Mucosa of descending colon (tissue), 3 donors: ENCODE measurements at places on chromosomes 3 and 15. TPM values are rescaled to one million over a fixed set of nuclear protein-coding genes. Genes with fewer than 3 reads are reported as not detected.

The SKOR1 gene
- total RNA-seq, result 0.58 TPM

The PCCB gene
- total RNA-seq, result 49.9 TPM

The STRIT1 gene
- total RNA-seq, result not detected

The KBTBD13 gene
- total RNA-seq, result not detected

The ADCY5 gene
- 7.8 TPM for total RNA-seq

The DUOXA2 gene
- 1.2 TPM for total RNA-seq

The ABI3BP gene
- 70.8 TPM for total RNA-seq

The TNFAIP8L3 gene
- 11.2 TPM for total RNA-seq

The TMEM212 gene
- total RNA-seq, result not detected

DNA sequence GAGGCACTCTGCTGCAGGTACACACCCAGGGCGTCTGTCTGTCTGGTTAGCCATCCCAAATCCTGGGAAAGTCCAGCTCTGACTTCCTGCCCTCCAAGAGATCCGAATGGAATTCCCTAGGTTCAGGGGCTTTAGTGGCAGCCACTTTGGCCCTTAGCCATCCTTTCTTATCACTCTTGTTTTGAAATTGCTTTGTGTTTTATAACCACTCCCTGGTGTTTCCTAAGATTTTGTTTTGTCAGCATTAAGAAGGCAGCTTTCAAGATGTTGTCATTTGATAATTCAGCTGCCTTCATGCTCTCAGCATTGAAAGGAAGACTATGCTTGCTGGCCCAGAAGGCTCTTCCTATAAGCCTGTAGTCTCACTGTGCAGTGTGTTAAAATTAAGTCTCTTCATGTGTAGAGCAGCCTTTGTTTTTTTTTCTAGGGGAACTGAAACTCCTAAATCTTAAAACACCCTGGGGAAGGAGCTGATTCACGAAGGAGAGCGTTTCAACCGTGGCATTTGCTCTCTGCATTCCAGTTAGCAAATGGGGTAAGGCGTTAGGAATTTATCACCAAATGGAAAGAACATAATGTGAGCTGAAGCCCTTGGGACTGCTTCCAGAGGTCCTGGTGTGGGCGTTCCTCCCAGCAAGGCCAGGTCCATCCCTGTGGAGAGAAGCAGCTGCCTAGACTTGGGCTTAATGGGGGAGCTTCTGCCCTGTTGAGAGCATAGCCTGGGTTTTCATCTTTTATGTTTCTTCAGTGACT, 14.2 kb upstream of the CLEC3B start:
- DNase-seq, result no peak

DNA sequence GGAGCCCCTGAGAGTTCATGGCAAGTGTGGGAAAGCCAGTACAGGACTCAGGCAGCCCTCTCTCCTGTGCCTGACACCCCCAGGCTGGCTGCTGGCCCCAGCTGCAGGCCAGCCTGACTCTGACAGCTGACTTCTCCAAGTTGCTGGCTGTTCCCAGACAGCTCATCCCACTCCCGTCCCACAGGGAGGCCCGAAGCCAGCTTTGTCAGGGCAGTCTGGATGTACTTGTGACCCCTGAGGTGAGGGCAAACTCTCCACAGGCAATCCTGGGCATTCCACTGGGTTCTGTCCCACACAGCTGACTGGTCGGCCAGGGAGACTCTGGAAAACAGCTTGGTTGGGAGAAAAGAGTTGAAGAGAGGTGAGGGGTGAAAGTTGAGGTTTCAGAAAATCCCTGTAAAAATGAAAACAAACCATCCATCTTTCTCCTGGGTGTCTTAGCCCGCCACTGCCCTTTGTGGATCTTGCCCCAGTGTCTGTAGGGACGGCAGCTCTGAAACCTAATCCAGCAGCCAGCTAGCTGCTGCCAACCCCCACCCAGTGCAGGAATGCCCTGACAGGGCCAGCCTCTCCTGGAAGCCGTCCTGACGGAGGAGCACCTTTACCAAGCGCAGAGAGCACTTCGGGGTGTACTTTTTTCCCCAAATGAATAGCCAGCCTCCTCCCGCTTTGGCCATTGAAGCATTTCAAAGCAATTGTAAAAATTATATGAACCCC, 87.9 kb downstream of the DNAJB8 start:
- no peak for DNase-seq

GRCh38 chr15:31977812-31978661, 52.3 kb upstream of the CHRNA7 start:
- peak; percentile 80 for DNase-seq

DNA sequence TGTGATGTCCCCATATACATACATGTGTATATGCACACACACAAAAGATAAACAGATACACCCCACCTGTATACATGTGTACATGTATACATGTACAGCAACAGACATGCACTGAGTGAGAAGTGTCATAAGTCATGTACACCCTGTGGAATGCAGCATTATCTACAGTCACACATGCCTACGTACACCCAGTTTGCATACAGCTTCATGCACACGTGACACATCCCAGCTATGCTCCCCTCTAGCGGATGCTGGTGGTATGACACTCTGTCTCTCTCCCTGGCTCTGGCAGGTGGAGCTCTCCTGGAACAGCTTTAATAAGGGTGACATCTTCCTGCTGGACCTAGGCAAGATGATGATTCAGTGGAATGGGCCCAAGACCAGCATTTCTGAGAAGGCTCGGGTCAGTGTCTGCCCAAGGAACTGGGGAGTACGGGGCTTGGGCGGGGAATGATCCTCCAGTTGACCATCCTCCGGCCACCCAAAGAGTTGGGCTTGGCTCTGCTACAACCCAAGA, 6.3 kb downstream of the VILL start:
- peak; percentile 92 for DNase-seq

GRCh38 chr3:4504340-4505261, 11.5 kb downstream of the ITPR1 start:
- no peak for DNase-seq

GRCh38 chr3:20051123-20051806, 11.0 kb downstream of the KAT2B start:
- no peak for DNase-seq

DNA sequence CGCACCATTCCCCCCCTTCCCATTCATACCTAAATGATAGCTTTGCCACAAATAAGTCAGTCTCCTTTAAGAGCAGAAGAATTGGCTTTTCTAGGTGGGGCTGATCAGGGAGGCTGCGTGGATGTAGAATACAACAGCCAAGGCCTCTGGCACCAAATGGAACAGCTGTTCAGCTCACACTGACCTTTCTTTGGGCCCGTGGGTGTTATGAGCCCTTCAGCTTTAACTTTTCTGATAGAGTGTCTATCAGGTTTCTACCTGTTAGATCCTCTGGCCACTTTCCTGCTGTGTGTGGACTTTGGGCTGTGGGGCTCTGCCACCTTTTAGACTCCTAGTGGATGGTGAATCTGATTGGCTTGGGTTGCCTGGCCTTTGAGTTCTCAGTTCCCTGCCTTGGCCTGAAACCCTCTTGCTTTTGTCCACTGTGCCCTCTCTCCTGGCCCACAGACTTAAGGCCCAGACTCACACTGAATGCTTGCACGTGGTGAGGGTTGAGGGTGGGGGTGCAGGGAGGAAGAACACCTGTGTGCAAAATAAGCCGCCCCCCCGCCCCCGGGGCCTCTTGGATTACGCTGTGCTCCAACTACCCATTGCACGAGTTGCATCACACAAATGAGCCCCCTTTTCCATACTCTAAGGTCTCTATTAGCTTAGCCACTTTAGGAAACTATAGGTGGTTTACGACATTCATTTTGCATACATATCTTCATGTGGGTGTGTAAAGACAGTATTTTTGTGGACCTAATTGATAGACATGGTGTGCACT, 1.3 kb upstream of the RFX7 start:
- DNase-seq, result peak; percentile 56

GRCh38 chr15:33027306-33028035, 167.0 kb downstream of the FMN1 start:
- no peak for DNase-seq

DNA sequence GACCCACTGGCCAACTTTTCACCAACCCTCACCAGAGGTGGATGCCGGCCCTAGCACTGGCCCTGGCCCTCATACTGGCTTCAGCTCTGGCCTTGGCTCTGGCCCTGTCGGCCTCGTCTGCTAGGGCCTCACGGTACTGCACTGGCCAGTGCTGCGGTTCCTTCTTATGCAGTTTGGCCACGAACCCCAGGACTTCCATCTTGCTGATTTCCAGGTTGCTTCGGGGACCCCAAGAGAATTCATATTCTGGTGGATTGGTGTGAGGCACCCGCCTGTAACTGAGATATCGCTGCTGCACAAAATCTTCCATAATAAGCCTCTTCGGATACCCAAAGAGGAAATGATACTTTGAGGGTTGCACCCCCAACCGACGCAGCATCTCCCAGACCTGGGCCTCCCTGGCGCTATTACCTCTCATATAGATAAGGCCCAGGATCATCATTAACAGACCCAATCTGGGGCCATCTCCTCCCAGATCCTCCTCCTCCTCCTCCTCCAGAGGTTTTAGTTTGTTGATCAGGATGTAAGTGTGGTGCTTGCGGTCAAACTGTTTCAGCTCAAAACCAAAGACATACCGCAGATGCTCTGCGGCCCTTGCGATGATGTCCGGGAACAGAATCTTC, 883 bp downstream of the MAGEF1 start:
- DNase-seq, result peak; percentile 36

- DNase-seq, result no peak
Measured at GRCh38 chr3:37198996-37199395, 24.6 kb upstream of the LRRFIP2 start.

DNA sequence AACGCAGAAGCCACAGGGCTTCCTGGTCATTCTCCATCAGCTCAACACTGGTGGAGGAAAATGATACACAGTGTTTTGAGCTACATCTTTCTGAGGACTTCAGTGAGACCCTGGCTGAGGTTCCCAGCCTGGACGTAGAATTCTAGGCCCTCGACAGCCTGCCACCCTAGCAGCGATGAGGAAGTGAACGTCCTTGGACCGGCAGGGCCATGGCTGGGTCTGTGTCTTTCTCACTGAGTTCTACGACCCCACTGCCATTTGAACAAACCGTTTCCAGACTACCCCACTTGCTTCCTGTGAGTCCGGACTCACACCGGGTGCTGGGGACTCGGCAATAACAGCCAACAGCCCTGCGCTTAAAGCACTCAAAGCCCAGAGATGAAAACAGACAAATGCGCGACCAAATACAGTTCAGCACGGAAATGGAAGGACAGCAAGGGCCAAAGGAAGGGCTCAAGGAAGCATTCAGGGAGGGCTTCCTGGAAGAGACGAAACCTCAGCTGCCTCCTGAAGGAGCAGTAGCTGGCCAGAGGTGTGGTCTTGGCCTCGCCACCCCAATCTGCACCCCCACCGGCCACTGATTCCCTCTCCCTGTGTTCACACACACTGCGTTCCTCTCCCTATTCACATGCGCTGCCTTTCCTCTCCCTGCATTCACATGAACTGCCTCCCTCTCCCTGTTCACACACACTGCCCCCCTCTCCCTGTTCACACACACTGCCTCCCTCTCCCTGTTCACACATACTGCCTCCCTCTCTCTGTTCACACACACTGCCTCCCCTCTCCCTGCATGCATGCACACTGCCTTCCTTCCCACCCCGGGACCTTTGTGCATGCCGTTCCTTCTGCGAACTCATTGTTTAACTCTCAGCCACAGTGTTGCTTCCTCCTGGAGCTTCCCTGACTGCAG, 136.3 kb upstream of the PRR20G start:
- DNase-seq, result no peak

- no peak for DNase-seq
Measured at GRCh38 chr15:35182841-35183479, 97.9 kb upstream of the NANOGP8 start.

- DNase-seq, result peak; percentile 43
Measured at GRCh38 chr15:58064980-58065444, 499 bp downstream of the ALDH1A2 start.

GRCh38 chr3:49903451-49904424, at the start of gene MST1R:
Gene MST1R, minus strand, starts transcription at chr3:49903873. Its CDS starts 264 bp downstream, at chr3:49903609.
- peak; percentile 94 for DNase-seq

DNA sequence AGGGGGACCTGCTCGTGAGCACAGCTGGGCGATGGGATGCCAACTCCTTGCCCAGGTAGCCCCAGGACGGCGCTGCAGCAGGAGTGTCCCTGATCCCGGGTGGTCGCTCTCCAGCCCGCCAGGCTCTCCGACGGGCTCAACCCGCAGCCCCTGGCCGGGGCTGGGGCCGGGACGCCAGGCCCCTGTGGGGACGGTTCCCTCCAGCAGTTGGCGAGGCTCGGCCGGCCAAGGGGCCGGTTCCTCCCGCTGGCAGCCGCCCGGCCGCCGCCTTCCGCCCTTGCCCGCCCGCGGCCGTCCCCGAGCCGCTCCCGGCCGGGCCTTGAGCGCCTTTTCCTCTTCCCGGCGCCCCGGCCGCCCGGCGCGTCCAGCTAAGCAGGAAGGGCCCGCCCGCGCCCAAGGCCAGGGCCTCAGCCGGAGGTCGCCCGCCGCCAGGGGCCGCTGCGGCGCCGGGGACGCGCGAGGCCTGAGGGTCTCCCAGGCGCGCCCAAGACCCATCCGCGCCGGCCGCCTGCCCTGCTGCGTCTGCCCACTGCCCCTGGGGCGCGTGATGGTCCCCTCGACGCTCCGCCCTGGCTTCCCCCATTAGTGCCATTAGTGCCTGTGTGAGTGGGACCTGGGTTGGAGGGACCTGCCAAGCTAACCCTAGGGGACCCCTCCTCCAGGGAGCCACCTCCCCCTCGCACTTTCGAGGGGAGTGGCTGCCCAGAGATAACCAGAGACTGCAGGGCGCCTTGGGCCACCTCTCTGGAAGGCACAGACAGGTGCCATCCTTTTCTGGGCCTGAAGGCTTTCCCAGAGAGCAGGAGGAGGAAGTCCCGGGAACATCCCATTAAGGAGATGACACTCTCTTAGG, 106.4 kb downstream of the FBLN2 start:
- no peak for DNase-seq

DNA sequence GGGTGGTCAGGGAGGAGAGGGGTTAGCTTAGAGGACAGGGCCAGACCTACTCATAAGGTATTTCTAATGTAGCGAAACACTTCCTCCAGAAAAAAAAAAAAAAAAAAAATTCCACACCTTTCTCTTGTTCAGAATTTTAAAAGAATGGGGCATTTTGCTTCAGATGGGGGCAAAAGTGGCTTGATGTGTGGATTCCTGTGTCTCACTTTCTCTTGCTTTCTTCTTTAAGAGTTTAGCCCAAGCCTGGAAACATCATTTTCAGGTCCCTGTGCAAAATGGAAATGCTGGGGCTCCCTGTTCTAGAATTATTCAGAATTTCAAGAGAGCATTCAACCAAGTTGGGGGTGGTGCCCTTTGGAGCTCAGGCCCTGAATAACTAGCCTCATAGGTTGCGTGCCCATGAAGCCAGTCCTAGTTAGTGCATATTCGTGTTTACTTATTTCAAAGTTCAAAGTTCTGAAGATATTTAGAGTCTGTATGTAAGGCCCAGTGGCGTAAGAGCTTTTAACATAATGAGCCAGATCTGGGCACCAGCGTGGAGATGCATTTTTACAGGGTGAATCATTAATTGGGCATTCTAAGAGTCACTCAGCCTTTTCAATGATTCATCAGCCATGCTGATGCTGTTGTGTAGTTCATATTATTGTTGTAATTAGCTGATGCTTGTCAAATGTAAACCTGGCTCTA, 104.5 kb downstream of the RPLP1 start:
- DNase-seq, result no peak
